Mammary microvascular endothelial cell (primary cell): ENCODE measurements at places on chromosomes 7 and 10. TPM values are rescaled to one million over a fixed set of nuclear protein-coding genes. Genes with fewer than 3 reads are reported as not detected.

Gene NUTM2D
- total RNA-seq, result 1.9 and 4.1 TPM in 2 replicates

Gene DBNL
- 222 and 224 TPM in 2 replicates for total RNA-seq

Gene ADARB2
- total RNA-seq, result 0.07 and 0.10 TPM in 2 replicates

Gene CAMK2B
- total RNA-seq, result 0.20 and 0.69 TPM in 2 replicates

Gene PNLIPRP3
- total RNA-seq, result not detected in 2 replicates

Gene PAPSS2
- total RNA-seq, result 69.5 and 76.1 TPM in 2 replicates

Gene KIAA1549
- total RNA-seq, result 3.1 and 3.8 TPM in 2 replicates

Gene NUTM2B
- total RNA-seq, result 0.27 TPM in 1 of 2 replicates, not detected in the other

Gene LLCFC1
- total RNA-seq, result not detected in 2 replicates

Gene MKI67
- 44.1 and 52.9 TPM in 2 replicates for total RNA-seq

Gene FAM241B
- total RNA-seq, result 0.30 and 0.73 TPM in 2 replicates

Gene STEAP2
- total RNA-seq, result 0.54 and 0.80 TPM in 2 replicates

Gene CALML3
- not detected in 2 replicates for total RNA-seq

Gene AGMO
- 1.6 and 1.7 TPM in 2 replicates for total RNA-seq

Gene AMZ1
- not detected in 2 replicates for total RNA-seq

Gene SDK1
- total RNA-seq, result 0.13 and 0.20 TPM in 2 replicates

Gene KLF14
- not detected in 2 replicates for total RNA-seq

Gene CEP55
- total RNA-seq, result 83.6 and 85.5 TPM in 2 replicates

Gene HOXA10
- total RNA-seq, result 6.5 and 11.7 TPM in 2 replicates

Gene OR2A42
- under 0.01 TPM in 1 of 2 replicates, not detected in the other for total RNA-seq

Gene CYP2C19
- not detected in 2 replicates for total RNA-seq

Gene CADPS2
- total RNA-seq, result 32.0 and 35.9 TPM in 2 replicates

Gene FAM24B
- total RNA-seq, result 10.8 and 11.1 TPM in 2 replicates

Gene NANOS1
- 0.13 and 0.25 TPM in 2 replicates for total RNA-seq

Gene CYP2E1
- under 0.01 and 0.10 TPM in 2 replicates for total RNA-seq

Gene CDH23
- not detected in 2 replicates for total RNA-seq
